ENCODE measurements at places on chromosomes 12 and 14.

GRCh38 chr12:91211866-91212265 is 29.2 kb upstream of the DCN start:
- DNase-seq, result no peak

GRCh38 chr12:43937947-43938346 is 102.1 kb downstream of the TMEM117 start:
- peak; percentile 2 for DNase-seq

DNA sequence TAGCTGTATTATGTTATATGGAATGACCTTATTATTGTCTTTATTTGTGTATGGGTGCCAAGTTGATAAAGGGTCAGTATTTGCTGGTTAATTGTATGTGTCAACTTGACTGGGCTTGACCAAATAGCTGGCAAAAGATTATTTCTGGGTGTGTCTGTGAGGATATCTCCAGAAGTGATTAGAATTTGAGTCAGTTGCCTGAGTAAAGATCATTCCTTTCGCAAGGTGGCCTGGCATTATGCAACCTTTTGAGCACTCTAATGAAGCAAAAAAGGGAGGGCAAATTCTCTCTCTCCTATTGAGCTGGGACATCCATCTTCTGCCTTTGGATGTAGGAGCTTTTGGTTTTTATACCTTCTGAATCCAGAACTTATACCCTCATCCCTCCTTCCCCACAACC is 82.2 kb downstream of the ATXN7L3B start:
- DNase-seq, result peak; percentile 66

GRCh38 chr14:23551266-23552028 is at the start of gene ZFHX2:
ZFHX2 (minus strand) TSS chr14:23551765; CDS start chr14:23535325, 16,440 bp downstream.
- peak; percentile 54 for DNase-seq

GRCh38 chr12:46158501-46158900 is 110.3 kb downstream of the SLC38A1 start:
- DNase-seq, result no peak

- no peak for DNase-seq
Measured at GRCh38 chr12:10558789-10559188, 53.1 kb downstream of the EIF2S3B start.

DNA sequence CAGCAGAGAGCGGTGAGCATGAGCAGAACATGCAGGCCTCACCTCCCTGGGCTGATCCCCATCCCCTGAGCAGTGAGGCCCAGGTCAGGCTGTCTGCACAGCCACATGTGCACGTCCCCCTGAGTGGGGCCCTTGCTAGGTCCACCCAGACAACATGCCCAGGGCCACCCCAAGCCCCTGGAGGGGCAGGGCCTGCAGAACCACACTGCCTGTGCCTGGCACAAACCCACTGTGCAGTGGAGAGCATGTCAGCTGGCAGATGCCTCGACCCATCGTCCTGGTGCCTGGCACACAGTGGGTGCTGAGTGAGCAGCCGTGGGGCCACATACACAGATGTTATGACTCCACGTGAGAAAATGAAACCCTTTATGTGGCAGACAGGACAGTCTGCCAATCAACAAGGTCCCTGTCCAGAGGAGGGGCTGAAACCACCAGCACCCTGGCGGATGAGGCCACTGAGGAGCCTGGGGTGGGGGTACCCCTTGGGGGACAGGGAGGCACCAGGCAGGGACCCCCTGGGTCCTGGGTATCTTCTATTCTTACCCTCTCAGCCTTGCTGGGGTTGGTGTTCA is 8.3 kb downstream of the ANHX start:
- DNase-seq, result no peak

- DNase-seq, result no peak
Measured at GRCh38 chr12:93540466-93540865, 32.0 kb upstream of the SOCS2 start.

- no peak for DNase-seq
Measured at GRCh38 chr12:93762912-93763553, 85.9 kb downstream of the CRADD start.

DNA sequence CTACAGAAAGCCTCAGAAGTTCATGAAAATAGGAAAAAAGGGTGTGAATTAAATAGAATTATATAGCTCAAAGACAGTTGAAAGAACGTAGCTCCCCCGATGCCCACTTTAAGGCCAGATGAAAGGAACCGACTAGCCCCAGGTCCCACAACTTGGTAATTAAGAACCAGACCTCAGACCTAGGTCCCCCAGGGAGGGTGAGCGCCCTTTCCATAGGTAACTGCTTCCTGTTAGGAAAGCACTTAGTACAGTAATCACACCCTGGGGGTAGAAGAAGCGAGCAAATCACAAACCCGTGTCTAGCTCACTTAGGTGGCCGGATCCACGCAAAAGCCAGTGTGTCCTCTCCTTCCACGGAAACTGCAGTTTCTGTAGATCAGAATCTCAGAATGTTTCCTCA is 77.1 kb downstream of the PLXNC1 start:
- no peak for DNase-seq

DNA sequence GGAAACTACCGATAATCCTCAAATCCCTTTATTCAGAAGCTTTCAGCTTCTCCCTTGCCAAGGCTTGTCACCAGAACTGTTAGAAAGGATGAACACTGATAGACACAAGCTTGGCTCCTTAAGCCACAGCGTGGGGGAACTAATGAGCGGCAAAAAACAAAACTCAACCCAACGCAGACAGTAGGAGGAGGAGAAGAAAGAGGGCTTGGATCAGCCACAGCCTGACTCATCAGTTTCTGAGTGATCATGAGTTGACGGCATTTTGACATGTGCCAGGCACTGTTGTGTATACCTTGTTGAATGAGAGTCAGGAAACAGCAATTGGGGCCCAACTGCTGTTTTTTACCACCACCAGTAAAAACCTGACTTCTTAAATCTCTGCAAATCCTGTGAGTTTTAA is 23.7 kb downstream of the PLXNC1 start:
- no peak for DNase-seq

DNA sequence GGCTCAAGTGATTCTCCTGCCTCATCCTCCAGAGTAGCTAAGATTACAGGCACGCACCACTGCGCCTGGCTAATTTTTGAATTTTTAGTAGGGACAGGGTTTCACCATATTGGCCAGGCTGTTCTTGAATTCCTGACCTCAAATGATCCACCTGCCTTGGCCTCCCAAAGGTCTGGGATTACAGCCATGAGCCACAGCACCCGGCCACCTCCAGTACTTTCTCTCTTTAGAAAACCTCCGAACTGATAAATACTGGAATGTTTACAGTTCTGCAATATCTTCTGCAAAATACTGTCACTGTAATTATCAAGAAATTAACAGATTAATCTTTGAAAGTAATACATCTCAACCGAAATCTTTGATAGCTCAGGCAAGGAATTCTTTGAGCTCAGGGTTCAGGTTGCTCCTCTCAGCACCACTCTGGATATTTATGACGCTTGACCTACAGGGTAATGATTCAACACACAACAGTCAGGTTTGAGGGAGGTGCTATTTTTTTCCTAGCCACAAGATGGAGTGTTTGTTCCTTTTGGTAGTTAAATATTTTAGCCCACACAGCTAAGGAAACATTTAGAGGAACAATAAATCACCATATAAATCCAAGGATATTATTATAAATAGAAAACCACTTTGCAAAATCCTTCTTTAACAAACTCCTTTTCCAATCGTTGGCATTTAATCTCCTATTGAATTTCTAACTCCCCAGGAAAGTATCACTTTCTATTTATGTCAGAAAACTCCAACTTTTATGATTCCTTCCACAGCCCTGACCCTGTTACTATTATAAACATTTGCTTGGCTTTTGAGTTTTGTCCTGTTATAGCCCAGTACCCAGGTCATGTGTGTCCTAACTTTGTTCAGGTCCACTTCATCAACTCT is 48.6 kb upstream of the GTF2A1 start:
- DNase-seq, result peak; percentile 64

DNA sequence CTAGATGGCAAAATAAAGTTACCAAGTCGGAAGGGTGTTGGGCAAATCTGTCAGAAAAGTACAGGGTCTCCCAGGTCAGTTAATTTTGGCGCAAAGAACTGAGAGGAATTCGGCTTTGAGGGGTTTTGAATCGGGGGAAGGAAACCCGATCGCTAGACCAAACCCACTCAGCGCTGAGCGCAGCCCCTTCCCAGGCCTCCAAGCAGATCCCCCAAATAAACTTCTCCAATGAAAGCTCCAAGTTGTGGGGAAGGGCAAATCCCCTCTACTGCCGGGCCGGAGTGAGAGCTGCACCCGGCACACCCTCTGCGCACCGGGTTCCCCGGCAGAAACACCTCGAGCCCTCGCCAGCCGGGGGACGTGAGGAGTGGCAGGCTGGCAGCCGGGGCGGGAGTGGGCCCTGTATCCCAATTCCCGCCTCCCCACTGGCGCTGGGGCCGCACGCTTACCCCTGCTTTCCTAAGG is 441 bp downstream of the E2F7 start:
- no peak for DNase-seq

DNA sequence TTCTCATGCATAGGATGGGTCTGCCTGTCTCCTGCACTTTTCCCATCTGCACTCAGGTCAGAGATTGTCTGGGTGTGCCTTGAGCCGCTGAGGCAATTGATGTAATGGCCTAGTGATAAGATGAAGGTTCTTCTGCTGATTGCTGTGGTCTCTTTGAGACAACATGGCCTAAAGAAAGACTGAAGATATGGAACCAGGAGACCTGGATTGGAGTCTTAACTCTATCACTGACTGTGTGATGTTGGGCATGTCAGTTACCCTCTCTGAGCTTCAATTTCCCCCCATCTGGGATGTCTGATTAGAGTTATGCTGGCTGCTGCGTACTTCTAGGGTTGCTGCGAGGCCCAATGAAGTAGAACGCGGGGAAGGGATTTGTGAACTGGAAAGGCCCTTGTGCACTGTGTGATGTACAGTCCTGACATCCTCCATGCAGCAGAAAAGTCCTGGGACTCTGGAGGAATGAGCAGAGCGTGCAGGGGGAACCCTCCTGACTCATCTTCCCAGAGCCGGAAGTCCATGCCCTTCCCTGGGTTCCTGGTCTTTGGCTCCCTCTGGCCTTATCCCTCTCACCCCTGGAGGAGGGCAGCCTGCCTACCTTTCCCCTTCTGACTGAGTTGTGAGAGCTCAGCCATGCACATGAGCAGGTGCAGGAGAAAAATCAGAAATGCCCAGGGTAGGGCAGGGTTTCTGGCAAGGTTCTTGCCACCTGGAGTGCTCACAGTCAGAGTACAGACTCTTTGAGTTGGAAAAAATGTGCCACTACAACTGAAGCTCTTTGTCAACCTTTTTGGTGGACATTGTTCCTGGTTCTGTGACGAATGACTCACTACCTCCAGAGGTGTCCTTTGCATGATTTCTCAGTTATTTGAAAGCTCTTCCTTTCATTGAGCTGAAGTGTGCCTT is 21.1 kb downstream of the PLEKHD1 start:
- no peak for DNase-seq

DNA sequence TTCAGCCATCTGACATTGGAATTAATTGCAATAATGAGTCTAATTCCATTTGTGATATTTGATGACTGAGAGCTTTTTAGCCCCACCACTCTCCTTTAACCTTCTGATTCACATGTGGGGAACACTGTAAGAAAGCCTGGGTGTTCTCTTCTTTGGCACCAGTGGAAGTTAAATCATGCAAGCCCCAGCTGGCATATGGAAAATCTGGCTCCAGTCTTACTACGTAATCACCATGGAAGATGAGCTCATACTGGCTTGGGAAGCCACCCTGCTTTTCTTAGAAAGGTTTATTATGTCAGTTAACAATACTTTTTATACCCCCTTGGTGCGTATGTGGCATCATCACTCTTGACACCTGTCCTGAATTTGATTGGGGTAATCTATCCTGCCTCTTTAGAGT is 479.3 kb downstream of the SLC16A7 start:
- DNase-seq, result no peak

DNA sequence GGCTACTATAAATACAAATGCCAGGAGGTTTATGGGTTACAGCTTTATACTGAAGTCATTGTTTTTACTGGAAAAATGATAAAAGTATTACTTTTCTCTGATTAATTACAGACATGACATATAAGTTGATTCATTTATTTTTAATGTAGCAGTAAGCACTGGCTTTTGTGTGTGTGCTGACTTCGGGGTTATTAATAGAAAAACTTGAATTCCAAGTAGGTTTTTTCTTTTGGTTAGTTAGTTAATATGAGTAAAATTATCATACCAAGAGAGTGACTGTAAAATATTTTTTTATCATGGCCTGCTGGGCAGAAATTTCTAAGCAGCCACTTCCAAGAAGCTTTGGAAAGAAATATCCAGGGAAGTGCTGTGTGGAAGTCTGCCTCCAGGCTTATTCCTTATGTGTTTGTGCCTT is 56.4 kb downstream of the IFT81 start:
- no peak for DNase-seq

- DNase-seq, result no peak
Measured at GRCh38 chr14:60989599-60989998, 8.6 kb downstream of the SLC38A6 start.

GRCh38 chr14:49997991-49998390 is 105.1 kb downstream of the ARF6 start:
- no peak for DNase-seq

- no peak for DNase-seq
Measured at GRCh38 chr14:98647754-98648153, 624.2 kb downstream of the BCL11B start.

GRCh38 chr12:68261896-68262295 is 8.5 kb upstream of the IL22 start:
- DNase-seq, result no peak

DNA sequence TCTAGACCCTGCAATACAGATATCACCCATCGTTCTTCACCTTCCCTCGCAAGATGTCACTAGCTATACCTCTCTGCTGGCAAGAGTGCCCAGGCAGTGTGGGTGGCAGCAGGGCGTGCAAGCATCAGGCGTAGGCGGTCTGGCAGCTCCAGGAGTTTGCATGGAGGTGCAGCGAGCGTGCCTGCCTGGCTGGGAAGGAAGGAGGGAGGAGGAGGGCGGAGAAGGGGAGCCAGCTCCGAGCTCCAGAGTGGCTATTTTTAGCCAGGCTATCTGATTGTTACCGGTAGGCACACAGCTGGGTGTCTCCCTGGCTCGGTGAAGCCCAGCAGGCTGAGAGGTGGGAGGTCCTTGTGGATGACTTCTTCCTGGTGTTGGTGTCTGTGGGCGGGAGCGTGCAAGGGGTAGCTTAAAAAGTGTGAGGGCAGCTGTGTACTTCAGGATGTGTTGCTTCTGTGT is 6.2 kb downstream of the FOXJ2 start:
- peak; percentile 64 for DNase-seq

DNA sequence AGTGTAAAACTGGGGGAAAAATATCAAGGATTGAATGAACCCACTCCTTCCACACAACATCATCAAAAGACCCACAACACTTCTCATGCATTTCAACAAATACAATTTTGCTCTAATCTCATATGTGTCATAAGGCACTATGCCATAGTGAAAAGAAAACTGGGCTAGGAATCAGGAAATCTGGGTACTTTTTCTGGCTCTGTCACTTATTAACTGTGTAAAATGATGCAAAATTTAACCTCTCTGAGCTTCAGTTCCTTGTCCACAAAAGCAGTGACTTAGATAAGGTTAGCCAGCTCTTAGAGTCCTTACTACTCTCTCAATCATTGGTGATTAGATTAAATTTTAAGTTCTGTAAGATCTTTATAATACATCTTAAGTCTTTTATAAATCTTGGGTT is 250.5 kb upstream of the SOX5 start:
- DNase-seq, result no peak

- peak; percentile 56 for DNase-seq
Measured at GRCh38 chr12:14416658-14417057, 51.2 kb downstream of the ATF7IP start.

Data from mammary epithelial cell (primary cell).